GM12892 (cell line): ENCODE measurements at places on chromosomes 6 and 20.

GRCh38 chr6:27260369-27260768, 12.9 kb downstream of the PRSS16 start:
- DNase-seq: no peak

DNA sequence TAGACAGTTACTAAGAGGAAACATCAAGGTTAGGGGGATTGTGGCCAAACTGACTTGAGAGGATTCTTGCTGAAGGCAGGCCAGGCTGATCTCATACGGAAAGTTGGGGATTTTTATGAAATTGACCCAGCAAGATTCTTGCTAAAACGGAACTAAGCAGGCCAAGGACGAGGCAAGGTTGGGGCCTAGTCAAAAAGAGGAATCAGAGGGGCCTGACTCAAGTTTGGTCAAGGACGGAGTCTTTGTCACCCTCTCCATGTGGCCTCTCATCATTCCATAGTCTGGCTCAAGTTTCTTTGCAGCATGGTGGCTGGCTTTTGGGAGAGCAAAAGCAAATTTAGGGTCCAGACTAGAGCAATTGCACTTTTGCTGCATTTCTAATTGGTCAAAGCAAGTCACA, 7.9 kb upstream of the HECA start:
- DNase-seq: no peak

DNA sequence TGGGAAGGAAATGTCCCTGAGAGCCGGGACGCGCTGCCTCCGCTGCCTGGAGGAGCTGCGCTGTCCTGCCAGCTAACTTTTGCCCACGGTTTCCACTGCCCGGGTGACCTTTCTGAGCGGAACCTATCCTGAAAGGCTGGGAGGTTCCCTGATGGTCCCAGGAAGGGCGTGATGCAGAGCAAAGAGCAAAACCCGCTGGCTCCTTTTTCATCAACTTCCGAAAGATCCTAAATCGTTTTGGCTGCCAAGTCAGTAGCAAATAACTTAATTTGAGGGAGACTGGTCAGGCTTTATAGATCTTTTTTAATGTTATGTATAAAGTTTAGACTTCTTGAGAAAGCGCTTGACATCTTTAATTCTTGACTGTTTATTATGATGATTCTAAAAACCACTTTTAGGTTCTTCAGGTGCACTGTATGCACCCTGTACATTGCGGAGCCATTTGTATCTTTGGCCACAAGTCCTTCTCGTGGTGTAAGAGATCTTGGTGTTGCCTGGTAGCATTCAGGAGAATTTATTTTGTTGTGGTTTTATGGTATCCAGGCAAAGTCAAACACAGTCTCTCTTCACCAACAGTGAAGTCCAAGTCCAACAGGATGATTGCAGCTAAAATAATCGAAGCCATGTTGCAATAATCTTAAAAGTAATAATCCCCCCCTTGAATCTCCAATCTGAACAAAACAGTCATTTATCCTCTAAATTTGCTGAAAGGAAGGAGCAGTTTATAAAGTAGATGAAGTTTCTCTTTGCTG, at the start of gene SYNE1:
Gene SYNE1 (minus strand): TSS at position 67 of the 752 bp plus-strand sequence. CDS start 9,031 bp downstream, outside the sequence.
- DNase-seq: no peak

GRCh38 chr20:38883081-38883980, 42.9 kb upstream of the FAM83D start:
- DNase-seq: no peak

DNA sequence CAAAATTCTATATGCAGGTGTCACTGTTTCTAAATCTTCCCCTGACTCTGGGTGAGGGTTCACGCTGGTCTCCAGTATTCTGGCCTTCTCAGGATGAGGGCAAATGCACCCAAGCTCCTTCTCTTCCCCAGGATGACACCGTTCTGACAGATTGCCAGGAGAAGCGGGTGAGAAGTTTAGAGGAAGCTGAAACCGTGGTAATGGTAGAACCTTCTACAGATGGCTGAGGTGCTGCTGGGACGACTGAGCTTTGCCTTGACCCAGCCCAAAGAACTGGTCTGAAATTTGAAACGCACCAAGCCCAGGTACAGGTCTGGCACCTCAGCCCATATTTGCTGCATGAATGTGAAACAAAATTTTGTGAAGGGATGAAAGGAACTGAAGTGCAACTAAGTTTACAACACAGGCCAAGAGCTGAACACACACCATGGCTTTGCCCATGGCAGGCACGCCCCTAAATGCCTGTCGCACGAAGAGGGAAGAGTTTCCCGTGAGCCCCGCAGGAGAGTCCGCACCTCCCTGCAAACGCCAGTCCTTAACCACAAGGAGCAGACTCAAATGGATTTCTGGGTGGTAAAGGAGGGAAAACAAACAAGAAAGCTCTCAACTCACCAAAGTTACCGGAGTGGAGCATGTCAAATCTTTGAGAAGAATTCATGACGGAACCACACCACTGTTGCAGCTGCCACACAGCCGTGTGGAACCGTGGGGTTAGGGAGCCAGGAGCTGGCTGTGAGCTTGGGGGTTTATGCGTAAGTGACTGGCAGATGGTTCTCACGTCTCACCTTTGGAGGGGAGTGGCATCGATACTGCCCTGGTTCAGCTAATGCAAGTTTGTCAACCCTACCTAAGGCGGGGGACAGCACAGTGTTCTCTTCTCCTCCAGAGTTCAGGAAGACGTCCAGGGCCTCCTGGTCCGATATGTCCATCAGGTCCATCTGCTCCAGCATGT, 138.9 kb downstream of the DTNBP1 start:
- no peak for DNase-seq

DNA sequence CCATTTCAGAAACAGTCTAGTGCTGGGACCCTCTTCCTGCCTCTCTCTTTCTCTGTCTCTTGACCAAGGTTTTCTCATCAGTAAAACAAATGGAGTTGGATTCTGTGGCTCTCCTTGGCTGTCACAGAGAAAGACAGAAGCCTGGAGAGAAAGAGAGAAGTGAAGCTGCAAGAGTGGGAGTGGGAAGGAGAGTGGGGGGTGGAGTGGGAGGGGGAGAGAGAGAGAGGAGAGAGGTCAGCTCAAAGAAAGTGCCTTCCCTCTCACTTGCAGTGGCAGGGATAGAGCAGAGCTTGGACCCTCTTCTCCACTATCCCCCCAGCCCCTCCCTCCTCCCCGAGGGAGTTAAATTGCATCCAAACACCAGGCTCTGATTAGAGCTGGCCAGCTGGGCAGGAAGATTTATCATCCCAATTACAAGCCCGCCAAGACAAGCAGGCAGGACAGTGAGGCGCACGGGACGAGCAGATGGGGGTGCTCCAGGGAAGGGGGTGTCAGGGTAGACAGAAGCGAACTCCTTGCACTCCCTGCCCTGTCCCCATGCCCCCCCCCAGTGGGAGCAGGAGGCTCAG, 74.3 kb downstream of the CD40 start:
- no peak for DNase-seq

- DNase-seq: no peak
Observed at GRCh38 chr6:121733234-121733633, 297.8 kb downstream of the GJA1 start.

DNA sequence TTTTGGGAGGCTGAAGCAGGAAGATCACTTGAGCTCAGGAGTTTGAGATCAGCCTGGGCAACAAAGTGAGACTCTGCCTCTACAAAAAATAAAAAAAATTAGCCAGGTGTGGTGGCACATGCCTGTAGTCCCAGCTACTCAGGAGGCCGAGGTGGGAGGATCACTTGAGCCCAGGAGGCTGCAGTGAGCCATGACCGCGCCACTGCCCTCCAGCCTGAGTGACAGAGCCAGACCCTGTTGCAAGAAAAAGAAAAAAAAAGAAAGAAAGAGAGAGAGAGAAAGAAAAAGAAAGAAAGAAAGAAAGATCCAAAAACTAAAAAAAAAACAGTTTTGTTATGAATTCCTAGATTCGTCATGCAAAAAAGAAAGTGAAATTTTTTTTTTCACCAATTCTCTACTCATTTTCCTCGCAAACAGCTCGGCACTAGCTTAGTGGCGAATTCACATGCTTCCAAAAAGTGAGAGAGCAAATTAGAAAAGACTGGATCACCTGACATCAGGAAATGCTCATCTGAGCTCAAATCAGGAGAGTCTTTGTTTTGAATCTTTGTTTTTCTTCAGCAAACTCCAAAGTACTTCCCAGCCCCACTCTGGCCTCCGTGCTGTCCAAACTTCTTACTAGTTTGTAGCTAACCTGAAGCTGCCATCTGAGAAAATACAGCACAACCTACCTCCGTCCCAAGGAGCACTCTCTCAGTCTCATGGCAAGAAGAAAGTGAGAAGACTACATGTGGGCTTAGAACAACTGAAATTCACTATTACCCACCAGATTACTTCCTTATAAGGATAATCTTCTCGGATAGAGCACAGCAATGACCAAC, 27.0 kb downstream of the IPCEF1 start:
- DNase-seq: no peak

GRCh38 chr20:33332905-33333456, 50.0 kb downstream of the BPIFB1 start:
- DNase-seq: no peak

GRCh38 chr6:30541515-30542403, 14.5 kb downstream of the GNL1 start:
- DNase-seq: peak; percentile 46
